ENCODE measurements at places on chromosomes 3 and 15.

GRCh38 chr15:26073430-26074333 lies 210.6 kb upstream of the ATP10A start:
- no peak for ATAC-seq

DNA sequence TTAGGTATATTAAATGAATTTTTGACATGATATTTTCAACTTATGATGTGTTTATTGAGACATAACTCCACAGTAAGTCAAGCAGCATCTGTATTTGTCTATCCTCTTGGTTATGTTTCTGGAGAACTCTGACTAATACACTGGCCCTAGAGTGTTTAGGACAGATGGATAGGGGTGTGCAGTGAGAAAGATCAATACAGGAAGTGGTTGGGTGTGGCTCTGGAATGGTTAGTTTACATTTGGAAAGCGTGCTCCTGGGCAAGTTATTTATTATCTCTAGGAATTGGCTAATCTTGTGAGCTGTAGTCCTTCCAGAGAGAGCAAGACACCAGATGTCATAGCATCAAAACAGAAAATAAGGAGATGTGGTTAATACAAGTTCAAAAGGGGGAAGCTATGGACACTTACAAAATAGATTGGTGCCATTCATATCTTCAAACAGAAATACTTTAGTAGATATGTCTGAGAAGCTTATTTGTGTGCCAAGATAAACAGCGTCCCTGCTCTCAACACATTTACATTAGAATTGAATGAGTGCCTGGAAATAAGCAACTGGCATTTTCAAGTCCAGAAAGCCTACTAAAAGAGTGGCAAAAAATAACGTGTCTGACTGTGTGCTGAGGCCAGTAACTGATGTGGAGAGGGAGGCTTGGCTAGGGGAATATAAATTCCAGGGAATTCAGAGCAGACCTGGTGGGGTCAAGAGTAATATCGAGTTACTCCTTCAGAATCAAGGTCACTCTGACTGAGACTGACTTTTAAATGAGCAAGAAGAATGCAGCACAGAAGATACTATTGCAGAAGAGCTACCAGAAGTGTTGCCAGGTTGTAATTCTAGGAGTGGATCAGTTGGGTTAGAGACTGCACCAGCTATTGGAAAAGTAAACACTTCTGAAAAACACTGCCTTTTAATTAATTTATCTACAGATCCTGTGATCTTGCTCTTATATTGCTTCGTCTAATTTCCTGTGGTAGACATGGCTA lies 33.4 kb upstream of the PLAAT1 start:
- no peak for ATAC-seq

DNA sequence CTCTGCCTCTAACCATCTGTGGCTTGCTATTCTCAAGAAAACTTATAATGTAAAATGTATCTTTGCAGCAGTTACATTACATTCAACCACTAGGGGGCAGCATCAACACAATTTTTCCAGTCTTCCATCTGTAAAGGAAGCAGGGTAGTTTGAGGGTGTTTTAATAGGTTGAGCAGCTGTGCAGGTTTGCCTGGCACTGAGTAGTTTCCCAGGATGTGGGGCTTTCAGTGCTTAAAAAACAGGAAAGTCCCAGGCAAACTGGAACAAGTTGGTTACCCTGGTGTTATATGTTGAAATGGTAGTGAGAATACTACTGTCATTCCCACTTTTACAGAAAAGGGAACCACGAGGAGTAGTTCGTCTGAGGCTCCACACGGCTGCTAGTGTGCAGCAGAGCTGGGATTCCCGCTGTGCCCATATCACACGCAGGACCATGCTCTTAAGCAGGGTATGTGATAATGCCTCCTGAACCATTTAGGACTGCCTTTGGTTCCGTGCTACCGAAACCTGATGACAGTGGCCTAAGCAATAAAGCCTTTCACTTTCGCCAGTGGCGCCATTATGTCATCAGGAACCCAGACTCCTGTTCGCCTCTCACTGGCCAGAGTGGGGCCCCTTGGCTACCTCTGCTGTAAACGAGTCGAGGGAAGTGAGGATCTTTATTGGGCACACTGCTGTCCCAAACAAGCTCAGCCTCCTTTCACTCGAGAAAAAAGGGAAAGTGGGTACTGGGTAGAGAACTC lies 64.7 kb upstream of the ZBTB38 start:
- ATAC-seq: peak; percentile 72

- ATAC-seq: peak; percentile 51
Measured at GRCh38 chr3:152742368-152743347, 92.3 kb upstream of the P2RY1 start.

Measured in stimulated activated memory B cell treated with anti-CD40 and anti-IgM and Interleukin-4, amounts not matched to agents 10 μg/mL and 1 μg/mL and 100 μg/mL, for 72 hours (primary cell).